ENCODE measurements at places on chromosomes 2 and 18. TPM values are rescaled to one million over a fixed set of nuclear protein-coding genes. Genes with fewer than 3 reads are reported as not detected.

CEBPZ gene
- 64.1 TPM for total RNA-seq

TXNDC9 gene
- 70.8 TPM for total RNA-seq

ANKRD23 gene
- total RNA-seq: 2.1 TPM

ZNF385B gene
- not detected for total RNA-seq

CYP27A1 gene
- 3.9 TPM for total RNA-seq

LAMA3 gene
- total RNA-seq: 582 TPM

TMEM247 gene
- total RNA-seq: not detected

ASB18 gene
- total RNA-seq: not detected

RNU2-63P gene
- total RNA-seq: not detected

SFXN5 gene
- total RNA-seq: 7.5 TPM

AMMECR1L gene
- 22.4 TPM for total RNA-seq

CLHC1 gene
- 6.0 TPM for total RNA-seq

TUBB8B gene
- 0.24 TPM for total RNA-seq

MC4R gene
- not detected for total RNA-seq

SLC5A7 gene
- total RNA-seq: not detected

TNFRSF11A gene
- total RNA-seq: 0.21 TPM

SCYGR5 gene
- total RNA-seq: not detected

IL36G gene
- total RNA-seq: 41.4 TPM

WNT10A gene
- total RNA-seq: 7.7 TPM

RASGRP3 gene
- total RNA-seq: 2.4 TPM

SH2D6 gene
- not detected for total RNA-seq

E2F6 gene
- 11.9 TPM for total RNA-seq

CPO gene
- total RNA-seq: not detected

LONRF2 gene
- under 0.01 TPM for total RNA-seq
